ENCODE measurements at places on chromosomes 2 and 18.
A peak's percentile ranks its signal among the peaks of the same experiment; 100 is the strongest.

DNA sequence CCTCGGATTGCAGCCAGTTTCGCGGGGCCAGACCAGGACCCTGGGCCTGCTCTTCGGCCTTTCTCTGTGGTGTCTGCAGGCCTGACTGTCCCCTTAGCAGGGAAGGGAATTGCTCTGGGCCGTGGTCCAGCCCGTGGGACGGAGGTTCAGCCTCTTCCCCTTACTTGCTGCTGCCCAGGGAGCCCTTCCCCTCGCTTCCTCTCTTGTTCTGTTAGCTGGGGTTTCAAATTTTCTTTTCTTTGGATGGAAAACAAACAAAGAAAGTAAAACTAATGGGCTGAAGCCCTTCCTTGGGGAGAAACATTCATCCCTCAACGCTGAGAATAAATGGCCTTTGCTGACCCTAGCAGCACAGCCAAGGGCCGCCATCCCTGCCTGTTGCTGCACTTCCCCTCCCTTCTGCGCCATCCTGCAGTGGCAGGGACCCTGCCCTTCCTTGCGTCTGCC is 52.4 kb downstream of the ASAP2 start:
- no peak for DNase-seq

- DNase-seq = no peak
Measured at GRCh38 chr2:11750422-11750821, 4.0 kb downstream of the LPIN1 start.

- no peak for DNase-seq
Measured at GRCh38 chr2:104768694-104769093, 85.2 kb upstream of the POU3F3 start.

DNA sequence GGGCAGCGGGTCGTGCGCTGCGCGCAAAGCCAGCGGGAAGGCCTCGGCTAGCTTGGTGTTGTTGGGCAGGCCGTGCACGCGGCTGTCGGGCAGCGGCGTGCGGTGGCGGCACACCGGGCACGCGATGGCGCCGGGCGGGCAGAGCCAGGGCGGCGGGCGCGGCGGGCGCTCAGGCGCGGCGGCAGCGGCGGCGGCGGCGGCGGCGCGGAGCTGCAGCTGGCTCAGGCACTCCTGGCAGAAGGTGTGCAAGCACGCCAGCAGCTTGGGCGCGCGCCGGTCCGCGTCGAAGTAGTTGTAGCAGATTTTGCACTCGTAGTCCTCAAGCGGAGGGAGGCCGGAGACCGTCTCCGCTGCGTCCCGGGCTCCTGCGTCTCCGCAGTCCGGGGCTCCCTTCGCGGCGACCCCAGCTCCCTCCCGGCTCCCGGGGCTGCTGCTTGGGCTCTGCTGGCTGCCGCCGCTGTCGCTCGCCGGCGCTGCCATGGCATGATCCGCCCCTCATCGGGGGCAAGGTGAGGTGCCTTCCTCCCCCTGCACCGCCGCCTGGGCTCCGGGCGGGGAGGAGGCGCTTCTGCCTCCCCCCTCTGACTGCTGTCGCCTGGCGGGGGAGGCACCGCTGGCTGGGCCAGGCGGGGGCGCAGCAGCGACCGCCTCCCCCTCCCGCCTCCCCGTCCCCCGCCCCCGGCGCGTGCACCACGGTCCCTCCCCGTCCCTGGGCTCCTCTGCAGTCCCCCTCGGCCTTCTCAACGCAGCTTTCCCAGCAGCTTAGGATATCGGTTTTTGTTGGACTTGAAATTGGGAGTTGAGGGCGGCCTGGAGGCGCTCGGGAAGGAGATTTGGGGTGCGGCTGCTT is 21.0 kb upstream of the PAX3 start:
- no peak for DNase-seq

- DNase-seq = no peak
Measured at GRCh38 chr2:234966340-234966739, 14.5 kb downstream of the SH3BP4 start.

DNA sequence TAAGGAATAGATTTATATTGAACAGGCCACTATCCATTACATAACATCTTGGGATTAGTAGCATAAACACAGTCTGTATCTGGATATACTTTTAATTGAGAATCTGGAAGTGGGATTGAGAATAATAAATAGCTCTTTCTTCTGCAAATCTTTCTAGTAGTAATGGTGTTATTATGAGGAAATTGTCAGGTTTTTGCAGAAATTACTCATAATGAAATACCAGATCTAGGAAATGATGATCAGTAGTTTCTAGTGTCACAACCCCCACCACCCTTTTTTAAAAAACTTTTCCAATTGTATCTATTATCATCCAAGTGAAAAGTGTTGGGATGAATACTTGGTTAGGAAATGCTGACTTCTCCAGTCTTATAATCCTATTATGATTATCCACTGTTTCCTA is 18.7 kb downstream of the NBEAL1 start:
- no peak for DNase-seq

DNA sequence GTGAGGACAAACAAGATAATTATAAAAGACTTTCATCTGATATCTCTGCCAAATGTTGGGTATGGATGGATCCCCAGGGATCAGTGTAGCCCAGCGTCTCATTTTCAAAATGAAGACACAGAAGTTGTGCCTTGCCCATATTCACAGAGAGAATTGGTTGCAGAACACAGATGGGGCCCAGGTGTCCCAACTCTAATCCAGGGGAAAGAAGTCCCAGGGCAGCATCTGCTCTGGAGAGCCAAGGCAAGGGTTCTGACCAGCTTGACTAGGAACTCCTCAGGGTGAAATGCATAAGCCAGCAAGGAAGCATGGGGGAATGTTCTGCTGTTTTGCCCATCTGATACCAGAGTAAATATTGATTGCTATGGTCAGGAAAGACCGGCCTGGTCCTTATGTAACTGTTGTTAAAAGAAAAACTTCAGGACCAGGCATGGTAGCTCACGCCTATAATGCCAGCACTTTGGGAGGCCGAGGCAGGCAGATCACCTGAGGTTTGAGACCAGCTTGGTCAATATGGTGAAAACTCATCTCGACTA is 68.7 kb upstream of the CABLES1 start:
- DNase-seq = no peak

- no peak for DNase-seq
Measured at GRCh38 chr2:22247466-22247865, 1123.7 kb downstream of the TDRD15 start.

DNA sequence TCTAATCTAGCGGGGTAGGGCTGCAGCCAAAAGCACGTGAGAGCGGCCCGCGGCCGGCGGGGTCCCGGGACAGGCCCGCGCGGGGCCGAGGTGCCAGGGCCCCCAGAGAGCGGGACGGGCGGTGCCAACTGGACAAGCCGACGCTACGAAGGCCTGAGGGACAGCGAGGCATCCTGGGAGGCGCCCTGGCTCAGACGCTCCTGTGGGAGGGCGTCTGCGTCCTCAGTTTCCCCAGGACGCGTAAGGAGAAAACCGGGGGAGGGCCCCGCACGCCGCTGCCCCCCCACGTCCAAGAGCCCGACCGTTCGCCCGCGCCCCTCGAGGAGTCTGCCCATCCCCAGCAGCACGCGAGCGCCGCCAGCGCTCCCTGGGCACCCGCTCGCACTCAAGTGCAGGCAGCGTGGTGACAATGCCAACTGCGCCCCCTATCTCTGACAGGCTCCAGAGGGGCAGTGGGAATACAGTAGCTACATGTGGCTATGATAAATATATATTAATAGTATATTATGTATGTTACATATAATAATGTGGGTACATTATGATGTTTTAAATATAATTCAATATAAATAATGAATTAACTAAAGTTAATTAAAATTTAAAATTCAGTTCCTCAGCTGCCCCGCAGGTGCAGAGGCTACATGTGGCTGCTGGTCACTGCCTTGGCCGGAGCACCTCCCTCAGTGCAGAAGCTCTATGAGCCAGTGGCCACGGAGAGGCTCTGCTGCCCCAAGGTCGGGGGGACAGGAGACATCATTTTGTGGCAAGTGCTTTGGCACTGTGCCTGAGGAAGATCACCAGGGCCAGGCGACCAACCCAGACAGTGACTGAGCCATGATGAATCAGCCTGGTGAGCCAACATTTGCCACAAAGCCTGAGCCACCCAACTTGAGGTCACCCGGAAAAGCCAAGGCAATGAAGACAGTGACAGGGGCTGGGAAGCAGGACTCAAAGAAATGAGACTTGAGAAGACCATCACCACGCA is 5.5 kb upstream of the SFT2D3 start:
- DNase-seq = no peak

DNA sequence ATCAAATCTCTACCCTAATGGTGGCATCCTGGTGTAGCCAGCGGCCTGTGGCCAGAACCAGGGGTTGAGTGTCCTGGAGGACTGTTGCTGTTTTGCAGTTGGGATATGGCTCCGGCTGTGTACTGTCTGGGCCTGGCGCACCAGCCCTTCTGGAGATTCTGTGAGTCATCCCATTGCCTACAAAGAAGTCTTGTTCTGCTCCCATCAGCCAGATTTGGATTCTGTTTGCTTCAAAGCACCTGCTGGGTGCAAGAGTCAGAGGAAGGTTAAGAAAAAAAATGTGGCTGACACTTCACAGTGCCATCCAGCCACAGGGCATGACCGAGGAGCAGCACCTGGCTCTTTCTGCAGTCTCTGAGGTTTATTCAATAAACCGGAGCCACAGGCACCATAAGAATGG is 41.0 kb upstream of the ASAP2 start:
- no peak for DNase-seq

DNA sequence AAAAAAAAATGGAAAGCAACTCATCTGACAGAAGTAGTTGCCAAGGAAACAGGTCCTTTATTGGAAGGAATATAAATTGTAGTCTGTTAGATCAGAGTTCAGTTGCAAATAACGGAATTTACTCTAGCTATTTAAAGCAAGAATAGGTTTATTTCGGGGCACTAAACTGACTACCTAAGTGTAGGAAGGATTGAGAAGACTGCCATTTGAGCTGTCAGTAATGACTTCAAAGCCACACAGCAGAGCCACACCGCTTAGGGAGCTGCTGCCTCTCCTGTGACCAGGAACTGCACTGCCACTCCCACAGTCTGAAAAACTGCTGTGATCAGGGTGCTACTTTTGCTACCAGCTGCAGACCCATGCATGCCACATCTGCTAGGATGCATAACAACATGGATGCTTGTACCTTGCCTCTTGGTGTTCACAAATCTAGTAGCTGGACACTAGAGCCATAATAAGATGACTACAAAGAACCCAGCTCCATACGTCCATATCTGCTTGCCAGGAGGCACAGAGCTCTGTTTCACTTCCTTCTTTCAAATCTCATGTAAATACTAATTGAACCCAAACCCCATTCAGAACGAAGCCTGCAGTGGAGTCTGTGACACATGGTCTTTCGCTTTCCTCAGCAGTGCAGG is 2.2 kb downstream of the DSG2 start:
- DNase-seq = no peak

DNA sequence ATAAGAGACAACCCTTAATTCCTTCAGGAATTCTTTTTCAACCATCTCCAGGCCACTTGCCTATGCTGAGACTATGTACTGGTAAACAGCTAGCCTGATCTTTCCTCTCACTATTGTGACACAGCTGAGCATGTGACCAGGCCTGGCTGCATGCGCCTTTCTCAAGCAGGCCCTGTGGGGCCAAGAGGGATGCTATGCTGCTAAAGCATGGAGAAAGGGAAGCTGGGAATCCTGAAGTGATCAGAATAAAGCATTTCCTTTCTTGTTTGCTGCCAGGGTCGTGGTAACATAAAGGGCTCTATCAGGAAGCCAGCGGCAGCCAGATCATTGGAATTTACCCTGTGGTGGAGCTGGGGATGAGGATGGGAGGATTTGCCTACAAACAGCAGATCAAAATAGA is 29.8 kb upstream of the LCLAT1 start:
- no peak for DNase-seq

DNA sequence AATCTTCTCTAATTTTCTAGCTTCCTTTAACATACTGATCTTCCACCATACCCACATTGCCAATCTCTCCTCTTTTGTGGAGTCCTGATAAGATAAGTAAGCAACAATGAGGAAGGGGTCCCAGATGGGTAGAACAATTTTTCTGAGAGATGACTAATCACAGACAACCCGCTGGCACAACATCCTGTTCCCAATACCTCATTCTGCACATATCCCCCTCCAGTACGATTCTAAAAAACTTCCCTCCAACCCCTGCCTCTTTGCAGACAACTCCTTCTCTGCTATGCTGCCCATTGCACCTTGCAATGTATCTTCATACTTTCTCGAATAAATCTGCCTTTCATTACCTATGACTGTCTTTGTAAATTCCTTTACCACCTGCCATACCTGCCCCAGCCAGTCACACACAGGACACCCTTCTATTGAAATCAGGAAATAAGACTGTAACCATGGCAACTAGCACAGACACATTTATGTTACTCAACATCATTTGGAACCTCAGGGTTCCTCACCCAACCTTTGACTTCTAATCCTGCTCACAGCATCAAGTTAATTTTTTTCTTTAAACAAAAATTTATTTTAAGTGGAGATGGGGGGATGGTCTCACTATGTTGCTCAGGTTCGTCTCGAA is 7.4 kb upstream of the EXOC6B start:
- DNase-seq = no peak

DNA sequence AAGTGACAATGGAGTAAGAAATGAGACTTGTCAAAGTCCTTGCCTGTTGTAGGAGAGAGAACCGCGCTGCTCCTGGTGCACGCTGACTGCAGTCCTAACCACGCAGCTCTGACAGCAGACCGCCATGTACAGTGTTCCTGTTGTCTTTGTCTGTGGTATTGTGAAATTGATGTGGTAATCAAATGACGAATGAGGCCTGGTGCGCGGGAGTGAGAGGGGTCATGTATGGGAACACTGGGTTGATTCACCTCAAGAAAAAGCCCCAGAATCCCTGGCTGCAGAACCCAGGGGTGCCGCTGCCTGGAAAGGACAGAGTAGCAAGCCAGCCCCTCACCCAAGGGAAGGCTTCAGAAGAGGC is 64.0 kb downstream of the INPP4A start:
- DNase-seq = no peak

GRCh38 chr2:238555786-238556542 is 129.2 kb downstream of the ASB1 start:
- no peak for DNase-seq

DNA sequence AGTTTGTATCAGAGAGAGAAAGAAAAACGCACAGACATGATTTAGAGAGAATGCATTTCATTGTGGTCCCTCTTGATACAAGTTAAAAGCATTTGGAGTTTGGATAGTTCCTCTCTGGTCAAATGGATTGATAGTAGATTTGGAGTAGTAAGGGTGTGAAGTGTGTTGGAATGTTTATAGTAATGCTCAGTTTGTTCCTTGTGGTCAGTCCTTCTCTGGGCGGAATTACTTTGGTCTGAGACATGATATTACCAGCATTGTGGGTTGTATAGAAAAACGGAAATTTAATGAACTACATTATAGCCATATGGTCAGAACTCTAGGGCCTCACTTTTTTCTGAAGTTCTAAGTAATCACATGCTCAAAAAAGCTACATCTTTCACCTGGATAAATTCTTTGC is 178.9 kb downstream of the AGAP1 start:
- no peak for DNase-seq

- DNase-seq = peak; percentile 88
Measured at GRCh38 chr18:46761059-46761769, 4.4 kb upstream of the ST8SIA5 start.

DNA sequence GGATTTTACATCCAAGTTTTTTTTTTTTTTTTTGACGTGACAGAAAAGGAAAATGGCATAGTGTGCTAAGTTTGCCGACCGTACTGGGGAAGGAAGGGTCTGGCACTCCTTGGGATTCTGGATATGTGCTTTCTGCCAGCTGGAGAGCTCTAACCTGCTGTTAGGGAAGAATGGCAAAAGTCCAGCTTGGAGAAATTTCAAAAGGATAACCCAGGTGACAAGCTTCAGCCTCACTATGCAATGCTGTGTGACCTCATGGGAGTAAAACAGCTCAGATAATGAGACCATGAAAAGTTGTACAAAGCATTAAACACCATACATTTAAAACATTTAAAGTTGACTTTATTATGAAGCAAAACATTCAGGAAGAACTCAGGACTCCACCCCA is 10.3 kb upstream of the GPR45 start:
- no peak for DNase-seq

- DNase-seq = no peak
Measured at GRCh38 chr2:74863802-74864248, 29.9 kb downstream of the HK2 start.
